ENCODE measurements at places on chromosomes 1 and 21.

DNA sequence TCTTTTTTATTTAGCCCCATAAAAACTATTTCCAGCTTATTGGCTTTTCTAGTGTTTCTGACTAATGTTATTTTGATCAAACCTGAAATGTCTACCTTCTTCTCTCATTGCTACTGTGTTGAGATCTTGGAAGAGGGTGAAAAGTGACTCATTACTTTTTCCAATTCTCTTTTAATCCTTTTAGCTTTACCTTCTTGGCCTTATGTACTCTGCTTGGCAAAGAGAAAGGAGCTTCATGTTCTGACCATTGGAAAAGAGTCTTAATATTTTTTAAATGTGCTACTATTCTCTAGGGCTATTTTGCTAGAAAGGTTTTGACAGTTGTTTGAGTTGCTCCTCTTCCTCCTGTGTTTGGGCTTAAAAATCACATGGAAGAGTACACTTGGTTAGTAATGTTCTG lies 97.8 kb upstream of the CHODL start:
- no peak for DNase-seq

GRCh38 chr21:33642896-33643657 lies 776 bp downstream of the ITSN1 start:
- peak; percentile 23 for DNase-seq

DNA sequence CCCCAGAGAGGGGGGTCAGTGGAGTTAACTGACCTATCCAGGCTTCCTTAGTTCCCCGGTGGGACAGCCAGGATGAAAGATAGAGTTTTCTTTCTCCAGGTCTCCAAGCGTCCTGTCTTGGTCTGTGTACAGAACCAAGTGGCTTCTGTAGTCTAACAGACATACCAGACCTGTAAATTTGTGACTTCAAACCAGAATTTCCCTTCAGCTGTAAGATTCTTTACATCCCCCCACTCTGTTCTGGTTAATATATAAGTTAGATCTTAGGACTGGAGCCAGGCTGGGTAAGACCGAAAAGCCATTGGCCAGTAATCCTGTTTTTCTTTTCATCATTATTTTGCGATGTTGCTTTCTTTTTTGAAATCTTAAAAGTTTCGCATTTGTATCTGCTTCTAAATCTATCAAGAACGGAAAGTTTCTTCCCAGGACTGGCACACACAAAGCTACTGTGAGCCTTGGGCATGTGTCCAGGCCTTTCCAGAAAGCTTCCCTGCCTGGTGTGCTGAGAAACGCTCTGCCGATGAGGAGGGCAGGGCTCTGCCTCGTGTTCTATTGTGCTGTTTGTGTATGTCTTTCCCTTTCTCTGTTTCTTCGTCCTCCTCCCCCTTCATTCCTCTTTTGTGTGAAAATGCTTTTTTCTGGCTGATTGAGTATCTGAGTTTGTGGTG lies 72.3 kb downstream of the RGL1 start:
- no peak for DNase-seq

GRCh38 chr1:107359472-107360241 lies 218.8 kb downstream of the NTNG1 start:
- DNase-seq: no peak

GRCh38 chr1:1230656-1231399 lies 973 bp downstream of the SDF4 start:
- no peak for DNase-seq

GRCh38 chr1:236502972-236503639 lies 20.7 kb upstream of the LGALS8 start:
- peak; percentile 54 for DNase-seq

DNA sequence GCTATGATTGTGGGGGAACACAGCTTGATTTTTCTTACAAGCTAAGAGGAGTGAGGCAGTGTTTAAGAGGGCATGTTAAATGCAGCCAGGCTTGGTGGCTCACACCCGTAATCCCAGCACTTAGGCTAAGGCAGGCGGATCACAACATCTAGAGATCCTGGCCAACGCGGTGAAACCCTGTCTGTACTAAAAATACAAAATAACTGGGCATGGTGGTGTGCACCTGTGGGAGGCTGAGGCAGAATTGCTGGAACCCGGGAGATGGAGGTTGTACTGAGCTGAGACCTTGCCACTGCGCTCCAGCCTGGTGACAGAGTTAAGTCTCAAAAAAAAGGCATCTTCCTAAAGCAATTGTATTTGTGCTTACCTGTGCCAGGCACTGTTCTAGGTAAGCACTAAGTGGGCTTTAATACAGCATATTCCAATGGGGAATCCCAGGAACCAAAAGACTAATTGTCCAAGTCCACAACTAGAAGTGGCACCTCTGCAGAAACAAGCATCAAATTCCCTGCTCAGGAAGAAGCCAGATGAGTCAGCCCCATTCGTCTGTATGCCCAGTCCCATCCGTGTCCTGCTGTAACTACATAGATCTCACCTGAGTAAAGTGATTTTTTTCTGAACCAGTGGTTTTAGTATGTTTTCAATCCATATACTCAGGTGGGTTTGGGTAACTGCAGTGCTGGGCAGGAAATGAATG lies 4.6 kb downstream of the RCC1 start:
- peak; percentile 43 for DNase-seq

- no peak for DNase-seq
Observed at GRCh38 chr1:1875932-1876331, 15.0 kb downstream of the GNB1 start.

DNA sequence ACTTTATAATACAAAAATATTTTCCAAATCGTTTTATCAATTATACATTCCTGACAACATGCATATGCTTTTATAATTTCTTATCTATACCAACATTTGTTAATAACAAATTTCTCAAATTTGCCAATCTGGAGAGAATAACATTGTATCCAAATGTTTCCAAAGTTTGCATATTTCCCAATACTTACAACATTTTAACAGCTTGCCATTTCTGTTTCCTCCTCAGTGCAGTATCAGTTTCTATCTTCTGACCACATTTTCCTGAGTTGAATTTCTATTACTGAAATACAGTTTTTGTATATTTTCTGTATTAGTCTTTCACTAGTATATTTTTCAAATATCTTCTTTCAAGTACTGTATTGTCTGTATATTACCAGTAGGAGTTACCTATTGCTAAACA lies 1594.3 kb downstream of the PLA2G4A start:
- no peak for DNase-seq

GRCh38 chr1:110084227-110085078 lies 14.0 kb upstream of the ALX3 start:
- DNase-seq: no peak

DNA sequence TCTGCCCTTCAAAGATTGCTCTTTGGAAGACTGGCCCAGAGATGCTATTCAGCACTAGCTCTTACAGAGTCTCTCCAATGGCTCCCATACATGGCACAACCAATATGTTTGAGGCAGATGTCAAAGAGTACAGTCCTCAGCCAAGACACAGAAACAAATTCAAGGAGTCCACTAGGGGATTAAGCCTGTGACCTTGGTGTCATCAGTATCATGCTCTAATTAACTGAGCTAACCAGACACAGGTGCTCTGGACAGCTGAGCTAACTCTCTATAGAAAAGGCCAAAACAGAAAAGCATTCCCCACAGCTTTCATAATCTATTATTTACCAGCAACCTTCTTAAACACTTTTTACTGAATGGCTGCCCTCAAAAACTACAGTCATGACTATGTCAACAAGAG lies 666.0 kb upstream of the PLXNA2 start:
- DNase-seq: no peak

DNA sequence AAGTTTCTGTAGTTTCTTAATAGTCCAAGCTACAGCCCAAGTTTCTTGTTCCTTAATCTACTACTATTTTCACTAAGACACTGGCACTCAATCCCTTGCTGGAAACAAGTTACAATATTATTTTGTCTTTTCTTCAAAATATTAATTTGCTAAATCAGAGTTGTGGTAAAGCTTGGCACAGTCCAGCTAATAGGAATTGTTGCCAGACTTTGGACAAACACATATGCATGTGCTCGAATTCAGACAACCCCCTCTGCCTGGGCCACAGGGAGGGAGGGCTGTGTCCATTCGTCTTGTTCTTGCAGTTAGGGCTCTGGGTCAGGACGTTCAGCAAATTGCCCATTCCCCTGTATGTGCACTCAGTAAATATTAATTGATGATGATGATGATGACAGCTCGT lies 103.6 kb downstream of the CNIH3 start:
- no peak for DNase-seq

- DNase-seq: no peak
Observed at GRCh38 chr1:44174630-44175029, 33.2 kb upstream of the KLF18 start.

GRCh38 chr1:205283270-205284147 lies 38.0 kb downstream of the NUAK2 start:
- no peak for DNase-seq

DNA sequence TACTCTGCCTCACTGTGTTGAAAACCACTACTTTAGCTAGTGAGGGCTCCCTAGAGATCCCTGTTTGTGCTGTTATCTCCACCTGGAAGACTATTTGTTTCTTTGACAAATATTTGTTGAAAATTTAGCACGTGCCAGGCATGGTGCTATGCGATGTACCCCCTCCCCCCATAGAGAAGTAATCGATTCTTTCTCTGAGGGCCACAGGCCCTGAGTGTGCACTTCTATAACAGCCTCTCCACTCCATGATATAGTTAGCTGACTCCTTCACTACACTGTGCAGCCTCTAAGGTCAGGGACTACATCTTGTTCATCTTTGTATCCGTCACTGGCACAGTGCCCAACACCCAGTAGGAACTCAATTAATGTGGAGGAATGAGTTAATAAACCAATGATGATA lies 17.3 kb upstream of the RBM15 start:
- DNase-seq: no peak

GRCh38 chr1:164296172-164296571 lies 262.8 kb upstream of the PBX1 start:
- no peak for DNase-seq

DNA sequence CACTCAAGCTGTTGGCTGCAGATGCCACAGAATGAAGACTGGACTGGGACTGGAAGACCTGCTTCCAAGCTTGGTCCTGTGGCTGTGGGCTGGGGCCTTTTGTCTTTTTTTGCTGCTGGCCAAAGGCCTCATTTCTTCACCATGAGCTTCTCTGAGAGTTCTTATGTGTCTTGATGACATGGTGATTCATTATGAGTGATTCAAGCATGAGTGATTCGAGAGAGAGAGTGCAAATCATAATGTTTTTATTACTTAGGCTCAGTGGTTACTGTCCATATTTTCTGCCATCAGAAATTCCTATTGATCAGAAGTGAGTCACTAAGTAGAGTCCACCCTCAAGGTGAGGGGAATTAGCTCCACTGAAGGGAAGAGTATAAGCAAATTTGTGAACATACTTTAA lies 94.0 kb downstream of the PCP4 start:
- DNase-seq: no peak

- no peak for DNase-seq
Observed at GRCh38 chr1:65564493-65564892, 144.0 kb downstream of the LEPR start.

- DNase-seq: no peak
Observed at GRCh38 chr1:101407505-101408211, 170.8 kb downstream of the S1PR1 start.

DNA sequence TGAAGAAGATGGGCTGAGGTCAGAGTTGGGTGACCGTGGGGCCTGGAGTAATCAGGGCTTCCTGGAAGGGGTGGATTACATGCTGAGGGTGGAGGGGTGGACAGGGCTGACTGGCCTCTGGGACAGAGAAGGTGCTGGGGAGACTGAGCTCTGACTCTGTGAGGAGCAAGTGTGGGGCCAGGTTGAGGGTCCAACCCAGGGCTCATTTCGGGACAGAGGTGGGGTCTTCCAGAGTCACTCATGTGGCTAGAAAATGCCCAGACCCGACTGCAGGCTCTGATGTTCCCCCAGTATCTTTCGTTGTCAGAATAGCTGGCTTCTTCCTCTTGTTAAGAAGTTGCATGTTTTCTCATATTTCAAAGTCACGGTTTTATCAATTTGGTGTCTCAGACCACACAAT lies 311.8 kb downstream of the PTPRU start:
- no peak for DNase-seq

GRCh38 chr1:19458815-19459417 lies 26.4 kb downstream of the CAPZB start:
- DNase-seq: no peak

DNA sequence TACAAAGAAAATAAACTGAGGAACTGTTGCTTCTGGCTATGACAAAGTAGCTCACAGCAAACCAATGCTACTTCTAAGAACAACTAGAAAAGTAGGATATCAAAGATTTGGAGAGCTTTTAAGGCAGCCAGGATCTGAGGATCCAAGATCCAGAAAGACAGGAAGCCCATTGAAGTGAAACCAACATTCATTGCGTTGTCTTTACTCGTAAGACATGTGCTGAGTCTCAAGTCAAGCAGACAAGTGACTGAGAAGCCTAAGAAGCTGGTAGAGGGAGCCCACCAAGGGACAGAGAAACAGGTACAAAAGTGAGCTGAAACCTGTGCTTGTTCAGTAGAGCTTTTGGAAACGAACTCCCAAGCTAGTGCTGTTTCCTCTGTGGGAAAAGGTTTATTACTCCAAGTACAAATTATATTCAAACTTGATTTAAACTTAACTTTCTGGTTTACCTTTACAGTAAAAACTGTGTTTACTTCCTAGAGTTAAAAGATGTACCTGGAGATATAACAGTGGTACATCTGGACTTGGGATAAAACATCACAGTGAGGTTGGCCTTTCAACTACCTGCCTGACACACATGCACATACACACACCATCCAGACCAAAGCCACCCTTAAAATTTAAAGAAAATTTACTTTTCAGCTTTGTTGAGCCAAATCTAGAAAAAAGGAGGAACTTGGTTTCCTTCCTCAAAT lies 41.2 kb downstream of the NME7 start:
- DNase-seq: no peak

GRCh38 chr1:152000964-152001630 lies 7.4 kb upstream of the S100A10 start:
- DNase-seq: no peak

DNA sequence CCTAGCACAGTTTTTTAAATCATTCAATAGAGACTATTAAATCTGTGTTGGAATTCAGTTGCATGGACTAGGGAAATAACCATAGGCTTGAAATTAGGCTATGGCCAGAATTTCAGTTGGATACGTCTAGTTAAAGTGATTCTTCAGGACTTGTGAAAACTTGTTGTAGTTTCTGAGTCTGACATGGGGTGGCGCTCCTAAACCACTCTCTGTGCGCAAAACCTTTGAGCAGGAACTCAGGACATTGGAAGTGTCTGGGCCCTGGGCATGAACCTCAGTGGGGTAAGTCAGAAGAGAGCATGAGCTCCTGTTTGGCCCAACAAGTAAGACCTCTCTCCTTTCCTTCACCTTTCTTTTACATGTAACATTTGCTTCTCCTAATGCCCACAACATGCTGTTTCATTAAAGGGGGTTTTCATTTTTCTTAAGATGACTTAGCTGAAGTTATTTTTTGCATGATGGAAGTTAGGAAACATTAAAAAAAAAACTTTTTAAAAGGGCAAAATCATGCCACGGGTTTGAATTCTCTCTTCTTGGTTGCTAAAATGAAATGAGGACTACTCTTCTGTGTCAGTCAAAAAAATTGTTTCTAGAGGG lies 17.1 kb upstream of the CCDC190 start:
- peak; percentile 24 for DNase-seq

DNA sequence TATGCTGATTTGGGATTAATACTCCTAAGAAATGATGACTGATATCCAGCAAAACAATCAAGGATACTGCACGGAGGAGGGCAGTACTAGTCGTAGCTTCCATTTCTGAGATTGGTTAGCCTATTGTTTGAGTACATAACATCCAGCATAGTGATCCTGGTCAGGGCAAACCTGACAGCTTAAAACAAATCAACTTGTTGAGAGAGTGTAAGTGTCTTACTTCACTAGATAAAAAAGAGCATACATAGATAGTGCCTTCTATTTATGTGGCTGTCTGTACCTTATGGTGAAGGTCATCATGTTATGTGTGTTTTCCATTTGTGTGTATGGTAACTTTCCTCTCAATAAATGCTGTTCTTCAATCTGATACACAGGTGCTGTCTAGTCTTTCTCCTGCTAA lies 228.4 kb downstream of the PTGER3 start:
- no peak for DNase-seq
